ENCODE measurements at places on chromosomes 11 and 22. TPM values are rescaled to one million over a fixed set of nuclear protein-coding genes. Genes with fewer than 3 reads are reported as not detected.

The DERL3 gene
- total RNA-seq = 14.8 TPM

The OR5A1 gene
- not detected for total RNA-seq

The PIM3 gene
- total RNA-seq = 246 TPM

The AKIP1 gene
- total RNA-seq = 31.8 TPM

The APOL4 gene
- total RNA-seq = 11.5 TPM

The YPEL4 gene
- 2.6 TPM for total RNA-seq

The GRIK4 gene
- 0.30 TPM for total RNA-seq

The SEC14L6 gene
- 22.0 TPM for total RNA-seq

The KCNJ1 gene
- 0.59 TPM for total RNA-seq

The TMEM121B gene
- 2.0 TPM for total RNA-seq

The NRXN2 gene
- 3.3 TPM for total RNA-seq

The TMPRSS13 gene
- total RNA-seq = 6.1 TPM

The OR52I1 gene
- not detected for total RNA-seq

The CALCA gene
- total RNA-seq = not detected

The RHOD gene
- total RNA-seq = 14.7 TPM

The DEFB131B gene
- total RNA-seq = not detected

The PRR33 gene
- total RNA-seq = not detected

The KCNC1 gene
- total RNA-seq = not detected

The TNNI2 gene
- 15.4 TPM for total RNA-seq

The CLDN25 gene
- total RNA-seq = not detected

The FOLR2 gene
- 8.0 TPM for total RNA-seq

The CTSD gene
- 3,355 TPM for total RNA-seq

The NUP98 gene
- 94.3 TPM for total RNA-seq

The TMPRSS6 gene
- total RNA-seq = 2.8 TPM

The APOBEC3G gene
- 14.6 TPM for total RNA-seq

The MISFA gene
- total RNA-seq = 0.76 TPM

The CLTCL1 gene
- total RNA-seq = 3.0 TPM

The CCDC87 gene
- 0.22 TPM for total RNA-seq

The LDLRAD3 gene
- 12.1 TPM for total RNA-seq

The JAML gene
- 44.6 TPM for total RNA-seq

The CELSR1 gene
- total RNA-seq = 110 TPM

The MTFP1 gene
- 7.5 TPM for total RNA-seq

The C11orf91 gene
- 1.3 TPM for total RNA-seq

The CRYBB2 gene
- total RNA-seq = 0.30 TPM

The RFPL3 gene
- not detected for total RNA-seq

The ASCC2 gene
- 62.6 TPM for total RNA-seq

The MMP3 gene
- total RNA-seq = not detected

The SMC1B gene
- total RNA-seq = not detected

The OR6T1 gene
- total RNA-seq = not detected

The CYP2D6 gene
- total RNA-seq = 1.9 TPM

The CLMP gene
- total RNA-seq = 17.9 TPM

The RGL4 gene
- 2.6 TPM for total RNA-seq

The VPREB1 gene
- total RNA-seq = not detected

The SOX10 gene
- total RNA-seq = not detected

The MTCH2 gene
- total RNA-seq = 41.8 TPM

The PPFIBP2 gene
- total RNA-seq = 31.3 TPM

The OR4A5 gene
- total RNA-seq = not detected

The NEFH gene
- total RNA-seq = 0.26 TPM

The SYCE3 gene
- not detected for total RNA-seq

The LRRC56 gene
- 5.4 TPM for total RNA-seq

The PTPRCAP gene
- 19.4 TPM for total RNA-seq

The ARHGAP8 gene
- 55.5 TPM for total RNA-seq

The OR51I1 gene
- not detected for total RNA-seq

The SERHL2 gene
- 1.1 TPM for total RNA-seq

The SDHD gene
- total RNA-seq = 64.5 TPM

Measured in upper lobe of left lung (tissue), 6 donors.